ENCODE measurements at places on chromosomes 7 and 10.

DNA sequence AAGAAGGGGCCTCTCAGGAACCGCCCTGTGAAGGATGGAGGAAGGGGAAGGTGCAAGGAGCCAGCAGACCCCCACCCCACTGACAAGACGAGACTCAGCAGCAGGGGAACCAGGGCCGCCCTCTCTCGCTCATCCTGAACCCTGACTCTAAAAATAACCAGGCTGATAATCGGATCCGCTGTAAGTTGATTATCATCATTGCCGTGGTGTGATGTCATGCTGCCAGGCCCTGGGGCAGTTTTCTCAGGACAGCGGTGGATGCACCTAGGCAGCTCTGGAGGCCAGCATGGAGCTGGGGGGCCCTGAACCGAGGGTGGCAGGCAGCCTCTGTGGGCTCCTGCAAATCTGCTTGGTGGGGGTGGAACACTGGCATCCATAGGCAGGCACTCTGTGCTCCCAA, 7.9 kb downstream of the RET start:
- no peak for DNase-seq

- no peak for DNase-seq
Measured at GRCh38 chr7:101950450-101951119, 133.2 kb downstream of the CUX1 start.

DNA sequence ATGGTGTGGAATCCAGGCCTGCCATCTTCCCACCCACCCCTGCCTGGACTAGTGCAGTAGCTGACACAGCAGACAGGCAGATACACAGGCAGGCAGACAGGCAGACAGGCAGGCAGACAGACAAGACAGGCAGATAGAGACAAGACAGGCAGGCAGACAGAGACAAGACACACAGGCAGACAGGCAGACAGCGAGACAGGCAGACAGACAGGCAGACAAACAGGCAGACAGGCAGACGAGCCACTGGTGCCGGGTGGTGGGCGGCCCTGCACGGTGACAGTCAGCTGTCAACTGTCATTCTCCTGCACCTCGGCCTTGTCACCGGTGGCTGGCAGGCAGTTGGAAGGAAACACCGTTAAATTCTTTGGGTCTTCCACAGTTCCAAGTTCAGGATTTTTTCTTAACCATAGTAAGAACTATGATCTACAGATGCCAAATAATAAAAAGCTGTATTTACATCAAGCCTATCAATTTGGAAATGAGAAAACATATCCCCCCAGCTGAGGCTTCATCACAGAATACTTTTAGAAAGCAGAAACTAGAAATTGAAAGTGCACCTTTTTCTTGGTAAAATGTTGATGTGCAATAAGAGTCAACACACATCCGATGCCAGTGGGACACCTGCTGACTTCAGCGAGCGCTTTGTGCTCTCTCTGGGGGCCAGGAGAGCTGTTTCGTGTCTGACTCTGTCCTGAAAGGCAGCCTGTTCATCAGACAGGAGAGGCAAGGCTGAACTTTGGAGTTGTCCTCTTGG, 250.4 kb downstream of the DNAJB6 start:
- no peak for DNase-seq

DNA sequence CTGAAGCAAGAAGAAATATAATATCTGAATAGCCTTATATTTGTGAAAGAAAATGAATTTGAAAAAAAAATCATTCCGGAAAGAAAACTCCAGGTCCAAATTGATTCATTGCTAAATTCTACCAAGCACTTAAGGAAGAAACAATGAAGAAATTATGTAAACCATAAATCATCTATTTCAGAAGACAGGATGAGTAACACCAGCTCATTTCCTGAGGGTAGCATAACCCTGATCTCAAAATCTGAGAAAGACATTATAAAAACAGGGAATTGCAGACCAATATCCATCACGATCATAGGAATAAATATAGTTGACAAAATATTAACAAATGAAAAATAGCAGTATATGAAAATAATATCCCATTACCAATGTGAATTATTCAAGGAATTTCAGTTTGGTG, 70.1 kb upstream of the RAB18 start:
- no peak for DNase-seq

- DNase-seq = no peak
Measured at GRCh38 chr7:15829691-15830090, 143.2 kb upstream of the MEOX2 start.

- DNase-seq = no peak
Measured at GRCh38 chr7:117728890-117729624, 144.2 kb downstream of the CTTNBP2 start.

DNA sequence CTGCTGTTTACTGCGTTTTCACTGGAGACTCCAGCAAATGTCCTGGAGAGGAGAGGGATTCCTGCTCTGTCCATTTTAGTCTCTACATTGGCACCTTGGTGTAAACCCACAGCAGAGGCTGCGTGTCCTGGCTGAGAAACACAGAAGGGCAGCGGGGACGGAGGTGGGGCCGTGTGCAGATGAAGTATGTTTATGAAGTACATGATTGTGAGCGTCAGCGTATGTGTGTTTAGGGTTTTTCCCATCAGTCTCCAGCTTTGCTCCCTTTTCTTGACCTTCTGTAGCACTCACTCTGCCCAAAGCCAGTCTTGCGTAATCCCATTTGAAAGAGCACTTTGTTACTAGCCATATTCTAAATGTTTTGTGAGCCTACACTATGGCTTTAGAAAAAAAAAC, 750.7 kb upstream of the SORCS1 start:
- no peak for DNase-seq

DNA sequence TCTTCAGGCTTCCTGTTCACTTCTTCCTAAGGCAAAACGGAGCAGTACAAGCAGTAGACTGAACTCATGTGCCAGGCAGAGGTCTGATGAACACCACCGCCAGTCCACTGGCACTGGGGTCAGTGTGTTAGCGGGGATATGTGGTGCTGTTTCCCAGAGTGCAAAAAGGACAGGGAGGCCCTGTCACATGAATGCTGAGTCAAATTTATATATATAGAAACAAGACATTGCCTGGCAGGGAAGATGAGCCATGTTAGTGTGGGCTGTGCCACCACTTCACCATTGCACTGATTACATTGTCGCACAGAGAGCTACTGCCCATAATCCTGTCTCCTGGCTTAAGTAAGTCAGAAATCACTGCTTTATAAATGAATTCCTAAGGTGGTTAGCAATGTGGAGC, 122.2 kb upstream of the AMPH start:
- DNase-seq = no peak

GRCh38 chr10:130936851-130937250, 374.7 kb downstream of the TCERG1L start:
- no peak for DNase-seq

DNA sequence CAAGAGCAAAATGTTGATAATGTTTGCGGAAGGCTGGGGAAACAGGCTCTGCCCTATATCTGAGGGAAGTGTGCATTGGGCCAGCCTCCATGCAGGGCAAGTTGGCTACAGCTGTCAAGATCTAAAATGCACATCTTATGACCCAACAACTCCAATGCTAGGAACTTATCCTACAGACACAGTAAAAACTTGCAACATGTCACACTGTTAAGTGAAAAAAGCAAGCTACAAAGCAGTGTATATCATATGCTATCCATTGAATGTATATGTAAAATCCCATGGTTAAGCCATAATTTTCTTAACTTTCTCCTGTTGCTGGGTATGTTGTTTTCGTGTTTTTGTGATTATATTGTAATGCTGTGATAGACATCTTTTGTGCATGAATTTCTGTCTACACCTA, 16.3 kb upstream of the KAT6B start:
- DNase-seq = no peak

DNA sequence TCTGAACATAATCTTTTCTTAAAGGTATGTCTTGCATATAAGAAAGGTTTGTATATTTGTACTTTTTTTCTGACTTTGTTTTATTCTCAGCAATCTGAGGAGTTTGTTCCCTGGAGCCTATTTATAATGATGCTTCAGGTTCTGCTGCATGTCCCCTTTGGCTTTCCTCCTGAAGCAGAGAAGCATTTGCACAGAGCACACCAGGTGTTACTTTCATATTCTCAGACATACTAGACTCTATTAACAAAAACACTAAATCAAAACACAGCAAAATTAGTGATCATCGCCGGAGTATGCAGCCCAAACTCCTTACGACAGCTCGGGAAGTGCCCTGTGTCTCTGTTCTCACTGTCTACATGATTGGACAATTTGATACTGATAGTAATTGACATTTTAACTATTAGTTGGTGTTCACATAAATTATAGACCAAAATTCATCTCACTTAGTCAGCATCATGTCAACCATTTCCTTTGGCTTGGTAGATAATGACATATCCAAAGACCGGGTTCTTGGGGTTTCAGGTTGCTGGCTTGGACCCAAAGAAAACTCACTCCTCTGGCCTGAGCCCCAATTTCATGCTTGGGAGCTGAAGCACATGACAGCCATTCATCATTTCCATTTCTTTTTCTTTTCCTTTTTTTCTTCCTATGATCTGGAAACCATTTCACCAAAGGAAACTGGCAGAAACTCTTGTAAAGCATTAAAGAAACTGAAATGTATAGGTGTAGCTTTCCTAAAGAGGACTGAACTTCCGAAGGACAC, 400.1 kb upstream of the NRP1 start:
- no peak for DNase-seq

GRCh38 chr10:6669269-6669859, 89.3 kb upstream of the PRKCQ start:
- DNase-seq = no peak

DNA sequence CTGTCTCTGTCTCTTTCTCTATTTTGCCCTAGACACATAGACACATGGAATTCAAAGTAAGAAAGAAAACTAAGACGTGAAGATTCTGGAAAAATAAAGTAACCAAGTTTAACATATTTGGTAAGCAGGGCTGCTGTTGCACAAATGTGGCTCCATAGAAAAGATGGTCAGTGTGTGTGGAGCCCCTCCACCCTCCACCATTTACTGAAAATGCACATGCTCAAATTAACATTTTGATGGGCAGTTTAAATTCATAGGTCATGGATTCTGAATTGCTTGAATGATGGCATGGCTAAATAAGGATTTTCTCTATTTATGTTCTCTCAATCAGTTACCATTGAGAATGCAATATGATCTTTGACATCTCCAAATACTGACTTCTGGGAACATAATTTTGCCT, 165.5 kb upstream of the CHRM2 start:
- DNase-seq = no peak

DNA sequence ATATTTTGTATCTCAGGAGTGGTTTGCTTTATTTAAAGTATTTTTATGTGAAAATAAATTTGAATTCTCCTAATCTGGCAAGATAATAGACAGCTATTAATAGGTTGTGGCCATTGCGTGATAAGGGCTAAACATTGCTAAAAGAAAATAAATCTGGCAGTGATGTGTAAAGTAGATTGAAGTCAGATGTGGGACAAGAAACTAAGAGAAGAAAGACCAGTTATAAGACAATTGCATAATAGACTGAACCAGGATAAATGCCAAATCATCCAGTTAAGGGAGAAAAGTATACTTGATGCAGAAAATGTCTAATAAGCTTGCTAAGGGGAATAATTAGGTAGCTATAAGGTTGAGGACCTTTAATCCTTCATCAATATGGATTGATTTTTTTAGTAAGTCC, 197.5 kb upstream of the CSTF2T start:
- no peak for DNase-seq

DNA sequence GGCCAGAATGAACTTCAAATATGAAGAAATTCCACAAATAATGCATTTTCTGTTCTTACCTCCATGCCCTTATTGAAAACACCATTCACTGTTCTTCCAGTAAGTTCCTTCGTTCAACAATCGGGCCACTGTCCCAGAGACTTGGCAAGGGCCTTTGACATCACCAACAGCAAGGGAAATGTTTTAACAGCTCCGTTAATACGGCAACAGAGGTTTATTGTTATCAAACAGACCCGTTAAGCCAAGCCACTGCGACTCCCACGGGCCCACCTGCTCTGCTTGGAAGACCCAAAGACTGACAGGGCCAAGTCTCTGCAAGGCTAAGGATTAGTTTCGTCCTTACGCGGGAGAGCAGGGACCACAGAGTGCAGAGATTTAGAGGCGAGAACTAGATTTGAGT, 43.4 kb upstream of the LYZL1 start:
- no peak for DNase-seq

DNA sequence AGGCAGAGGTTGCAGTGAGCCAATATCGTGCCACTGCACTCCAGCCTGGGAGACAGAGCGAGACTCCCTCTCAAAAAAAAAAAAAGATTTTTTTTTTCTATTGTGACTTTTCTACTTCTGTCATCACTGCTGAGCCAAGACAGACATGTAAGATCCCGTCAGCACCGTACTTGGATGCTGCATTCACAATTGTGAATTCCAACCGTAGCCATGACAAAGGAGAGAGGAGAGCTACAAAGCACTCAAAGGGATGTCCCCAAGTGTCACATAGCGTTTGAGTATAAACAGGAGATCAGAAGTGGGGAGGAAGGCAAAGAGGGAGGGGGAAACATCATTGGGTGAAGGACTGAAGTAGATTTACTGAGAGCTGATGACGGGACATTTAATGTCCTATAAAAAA, 144.2 kb downstream of the PRPF18 start:
- no peak for DNase-seq

- no peak for DNase-seq
Measured at GRCh38 chr10:101346177-101346576, 7.8 kb upstream of the BTRC start.

GRCh38 chr7:100914208-100914878, 18.7 kb upstream of the ACHE start:
- no peak for DNase-seq

DNA sequence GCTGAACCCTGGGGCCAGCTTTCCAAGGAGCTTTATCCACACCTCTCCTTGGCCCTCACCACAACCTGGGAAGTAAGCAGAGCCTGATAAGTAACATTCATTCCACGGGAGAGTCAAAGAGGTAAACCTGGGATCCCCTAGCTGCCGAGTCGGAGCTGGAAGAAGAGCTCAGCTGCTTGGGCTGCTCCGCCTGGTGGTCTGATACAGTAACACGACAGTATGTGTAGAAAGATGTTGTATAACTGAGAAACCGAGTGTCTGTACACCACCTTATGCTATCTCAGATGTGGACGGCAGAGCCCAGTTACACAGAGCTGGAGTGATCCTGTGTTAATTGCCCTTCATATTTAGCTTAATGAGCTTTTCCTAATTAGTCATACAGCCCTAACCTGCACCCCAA, 151.3 kb upstream of the KMT2E start:
- no peak for DNase-seq

DNA sequence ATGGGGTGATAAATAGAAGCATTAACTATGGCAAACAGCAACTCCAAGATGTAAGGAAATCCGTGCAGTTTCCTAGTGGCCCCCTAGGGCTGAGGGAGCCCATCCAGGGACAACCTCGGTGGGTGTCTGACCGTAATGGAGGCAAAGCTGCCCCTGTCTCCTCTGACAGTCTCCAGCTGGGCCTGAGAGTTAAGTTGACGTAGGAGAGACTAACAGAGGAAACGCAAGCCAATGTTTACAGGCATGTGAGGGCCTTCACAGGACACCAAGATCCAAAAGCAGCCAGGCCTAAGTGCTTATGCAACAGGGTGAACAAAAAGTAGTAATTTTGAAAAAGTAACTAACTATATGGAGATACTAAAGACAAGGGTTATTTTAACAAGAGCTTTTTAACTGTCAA, 330.0 kb upstream of the C7orf33 start:
- DNase-seq = no peak

DNA sequence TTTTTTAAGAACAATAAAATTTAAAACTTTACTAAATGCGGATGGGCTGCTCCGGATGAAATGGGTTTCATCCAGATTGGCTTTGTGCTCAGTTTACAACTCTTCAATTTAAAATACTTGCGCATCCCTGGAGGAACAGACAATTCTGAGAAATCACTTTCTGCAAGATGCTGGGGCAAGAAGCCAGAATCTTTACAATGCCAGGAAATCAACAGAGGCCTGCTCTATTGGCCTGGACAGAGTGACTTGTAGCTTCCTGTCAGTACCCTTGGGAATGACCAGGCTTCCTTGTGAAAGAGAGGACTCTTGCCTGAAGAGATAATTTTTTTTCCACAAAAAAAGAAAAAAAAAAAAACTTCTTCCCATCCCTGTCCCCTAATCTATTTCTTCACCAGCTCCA, 3.9 kb upstream of the FAM13C start:
- no peak for DNase-seq

Measured in T-helper 2 cell (primary cell).